ENCODE measurements at places on chromosomes 7 and 10. TPM values are rescaled to one million over a fixed set of nuclear protein-coding genes. Genes with fewer than 3 reads are reported as not detected.

Gene REEP3
- total RNA-seq: 95.1 TPM

Gene COL26A1
- total RNA-seq: not detected

Gene RBM20
- 0.08 TPM for total RNA-seq

Gene LRGUK
- 0.82 TPM for total RNA-seq

Gene GPR15LG
- total RNA-seq: not detected

Gene PDE6C
- total RNA-seq: not detected

Gene DENND2A
- total RNA-seq: 10.8 TPM

Gene AKR1C1
- total RNA-seq: 116 TPM

Gene SOSTDC1
- not detected for total RNA-seq

Gene IFIT1
- total RNA-seq: 172 TPM

Measured in fibroblast of the aortic adventitia (primary cell).